Kidney capillary endothelial cell (primary cell): ENCODE measurements at places on chromosomes 13 and 19.
A peak's percentile ranks its signal among the peaks of the same experiment; 100 is the strongest.

- no peak for DNase-seq
Observed at GRCh38 chr13:100484702-100485101, 103.9 kb downstream of the GGACT start.

DNA sequence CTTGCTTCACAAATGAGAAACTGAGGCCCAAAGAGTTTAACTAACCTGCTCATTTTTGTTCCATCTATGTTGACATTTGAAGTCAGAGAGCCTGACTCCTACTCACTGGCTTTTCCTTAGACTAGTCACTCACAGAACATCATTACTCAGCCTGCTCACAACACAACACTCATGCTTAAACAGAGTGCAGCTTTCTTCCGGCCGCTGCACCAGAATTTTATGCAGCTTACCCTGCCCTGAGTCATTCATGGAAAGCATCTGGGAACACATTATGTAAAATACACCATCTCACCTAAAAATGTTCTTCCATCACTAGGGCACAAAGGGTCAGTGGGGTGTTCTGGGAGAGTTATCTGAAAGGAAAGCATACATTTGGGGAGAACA, 303.4 kb downstream of the SPRY2 start:
- peak; percentile 83 for DNase-seq

GRCh38 chr13:26600343-26600742, 42.9 kb downstream of the WASF3 start:
- DNase-seq = no peak

DNA sequence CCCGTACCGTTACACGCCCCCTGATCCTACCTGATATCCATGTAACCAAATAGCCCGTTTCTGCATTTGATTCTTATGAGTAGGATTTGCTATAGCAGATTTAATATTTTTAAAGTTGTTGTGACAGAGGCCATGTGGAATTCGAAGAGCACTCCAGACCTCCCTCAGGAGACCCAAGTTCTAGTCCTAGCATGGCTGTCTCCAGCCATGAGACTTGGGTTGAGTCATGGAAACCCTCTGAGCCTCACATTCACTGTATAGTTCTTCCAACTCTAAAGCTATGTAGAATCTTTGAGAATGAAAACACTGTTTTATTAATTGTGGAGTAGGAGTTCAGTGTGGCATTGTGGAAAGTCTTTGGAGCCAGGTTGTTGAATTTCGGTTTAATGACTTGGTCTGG, 8.0 kb upstream of the GPR183 start:
- no peak for DNase-seq

DNA sequence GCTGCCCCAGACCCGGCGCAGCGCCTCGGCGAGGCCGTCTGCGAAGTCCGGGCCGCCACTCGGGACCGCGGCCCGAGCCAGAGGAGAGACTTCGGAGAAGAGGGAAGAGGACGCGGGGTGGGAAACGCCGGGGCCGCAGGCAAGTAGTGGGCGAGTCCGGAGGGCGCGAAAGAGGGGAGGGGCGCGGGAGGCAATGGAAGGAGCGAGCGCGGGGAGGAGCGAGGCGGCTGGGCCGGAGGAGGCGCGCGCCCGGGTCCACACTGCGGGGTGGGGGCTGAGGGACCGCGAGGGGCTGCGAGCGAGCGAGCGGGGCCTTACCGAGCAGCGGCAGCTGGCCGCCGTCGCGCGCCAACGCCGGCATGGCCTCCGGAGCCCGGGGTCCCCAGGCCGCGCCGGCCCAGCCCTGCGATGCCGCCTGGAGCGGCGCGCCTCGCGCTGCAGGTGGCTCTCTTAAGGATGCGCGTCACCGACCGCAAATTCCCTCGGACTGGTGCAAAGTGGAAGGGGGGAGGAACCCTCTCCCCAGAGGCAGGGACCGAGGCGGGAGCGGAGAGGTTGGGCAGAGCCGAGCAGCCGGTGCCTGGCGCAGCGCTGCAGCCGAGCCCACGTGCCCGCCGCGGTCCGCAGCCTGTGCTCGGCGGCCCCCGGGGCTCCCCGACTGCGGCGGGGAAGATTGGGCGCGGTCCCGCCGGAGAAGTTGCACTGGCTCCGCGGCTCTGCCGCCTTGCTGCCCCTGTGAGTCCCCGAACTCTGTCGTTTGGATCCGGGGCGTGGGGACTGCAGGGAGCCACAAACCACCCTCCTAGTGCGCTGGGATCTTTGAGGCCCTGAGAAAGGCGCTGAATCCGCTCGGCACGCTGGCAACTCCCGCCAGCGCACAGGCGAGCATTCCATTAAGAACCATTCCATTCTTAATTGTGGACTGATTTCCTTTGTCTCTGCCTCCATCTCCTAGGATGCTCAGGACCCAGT, at the start of gene FLT3:
Gene FLT3 (minus strand): TSS at position 427 of the 972 bp plus-strand sequence. CDS start 66 bp downstream, at position 361.
- no peak for DNase-seq

- DNase-seq = no peak
Observed at GRCh38 chr13:22561581-22561980, 619.2 kb upstream of the SGCG start.

GRCh38 chr19:23571175-23571574, 115.8 kb downstream of the ZNF675 start:
- no peak for DNase-seq

DNA sequence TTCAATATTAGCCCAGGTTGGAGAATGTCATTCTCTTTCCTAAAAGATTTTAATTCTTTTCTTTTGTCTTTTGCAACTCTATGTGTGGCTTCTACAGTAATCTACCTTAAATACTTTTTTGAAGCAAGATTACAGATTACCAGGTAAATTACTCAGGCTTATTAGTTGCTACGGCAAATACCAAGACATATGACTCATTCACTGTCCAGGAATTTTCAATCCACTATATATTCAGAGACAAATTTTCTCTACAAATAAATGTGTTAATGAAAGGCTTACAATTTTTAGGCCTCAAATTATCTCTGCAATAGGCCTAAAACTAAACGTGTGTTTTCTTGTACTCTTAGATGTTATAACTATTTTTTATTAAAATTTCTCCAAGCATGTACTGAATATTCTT, 631.3 kb downstream of the DIAPH3 start:
- peak; percentile 63 for DNase-seq

GRCh38 chr19:47406711-47407416, 12.5 kb downstream of the MEIS3 start:
- no peak for DNase-seq

- DNase-seq = no peak
Observed at GRCh38 chr13:97502181-97502580, 68.2 kb downstream of the RAP2A start.

GRCh38 chr13:84730376-84730775, 848.1 kb upstream of the SLITRK1 start:
- no peak for DNase-seq

GRCh38 chr13:105670179-105670990, 865.1 kb downstream of the EFNB2 start:
- DNase-seq = no peak

GRCh38 chr13:44879452-44880058, 109.7 kb downstream of the NUFIP1 start:
- DNase-seq = no peak

GRCh38 chr19:55648585-55649267, 714 bp downstream of the CCDC106 start:
- no peak for DNase-seq

GRCh38 chr19:33684538-33685232, 62.9 kb downstream of the CHST8 start:
- no peak for DNase-seq

DNA sequence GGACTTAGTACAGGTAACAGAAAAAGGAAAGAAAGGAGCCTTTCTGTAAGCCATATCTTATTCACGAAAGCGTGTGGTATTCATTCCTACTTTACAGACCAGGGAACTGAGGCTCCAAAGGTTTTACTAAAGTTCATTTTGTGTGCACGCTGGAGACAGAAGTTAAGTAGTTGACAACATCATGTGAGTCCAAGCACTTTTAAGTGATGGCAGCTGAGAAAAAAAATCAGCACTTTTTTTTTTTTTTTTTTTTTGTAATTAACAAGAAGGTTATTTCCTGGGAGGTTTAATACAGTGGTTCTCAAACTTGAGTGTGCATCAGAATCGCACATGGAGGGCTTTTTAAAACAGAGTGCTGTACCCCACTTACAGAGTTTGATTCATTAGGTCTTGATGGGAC, 2.0 kb downstream of the DNAJC3 start:
- DNase-seq = no peak

- DNase-seq = peak; percentile 74
Observed at GRCh38 chr19:38233740-38234251, 9.8 kb upstream of the DPF1 start.

DNA sequence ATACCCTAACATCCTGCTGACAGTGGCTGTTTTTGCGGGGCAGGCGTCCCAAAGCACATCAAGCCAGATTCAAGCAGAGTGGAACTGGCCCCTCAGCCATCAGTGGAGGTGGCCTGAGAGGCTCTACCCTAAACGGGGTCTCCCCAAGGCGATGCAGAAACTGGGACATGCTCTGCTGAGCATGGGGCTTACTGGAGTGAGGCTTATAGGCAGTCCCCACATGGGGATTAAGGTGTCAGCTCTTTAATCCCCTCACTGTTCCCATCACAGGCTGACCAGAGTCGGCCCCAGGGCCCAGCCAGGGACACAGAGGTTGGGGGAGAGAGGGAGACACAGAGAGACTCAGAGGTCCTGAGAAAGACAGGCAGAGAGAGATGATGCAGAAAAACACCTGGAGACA, 17.0 kb downstream of the CYP2F1 start:
- no peak for DNase-seq

- DNase-seq = peak; percentile 97
Observed at GRCh38 chr13:40313269-40314200, 352.9 kb downstream of the FOXO1 start.
